DMS79 treated with DMSO at 0.1 percent for 48 hours (cell line): ENCODE measurements at places on chromosomes 1 and 21.

DNA sequence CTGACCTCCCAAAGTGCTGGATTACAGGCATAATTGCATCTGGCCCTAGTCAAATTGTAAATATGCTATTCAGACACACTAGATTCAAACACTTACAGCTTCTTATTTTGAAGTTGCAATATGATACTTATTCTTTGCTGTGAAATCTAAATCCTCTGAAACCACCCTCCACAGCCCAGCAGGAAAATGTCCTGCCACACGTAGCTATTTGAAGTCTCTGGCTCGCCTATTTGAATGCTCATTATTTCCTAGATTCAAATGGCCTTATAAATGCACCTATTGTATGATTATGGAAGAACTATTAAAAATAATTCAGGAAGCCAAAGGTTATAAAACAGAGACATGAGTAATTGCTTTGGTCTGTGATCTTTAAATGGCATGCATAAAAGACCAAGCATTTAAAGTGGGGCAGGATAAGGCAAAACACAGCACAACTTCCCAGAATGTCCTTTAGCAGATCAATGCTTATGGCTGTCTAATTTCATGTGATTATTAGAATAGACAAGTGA lies 26.6 kb upstream of the FBXO28 start:
- no peak for DNase-seq

- no peak for DNase-seq
These were observed 99.7 kb downstream of the NMNAT2 start for GRCh38 chr1:183318433-183318832.

GRCh38 chr1:229007701-229008100 lies 263.2 kb upstream of the RAB4A start:
- no peak for DNase-seq

DNA sequence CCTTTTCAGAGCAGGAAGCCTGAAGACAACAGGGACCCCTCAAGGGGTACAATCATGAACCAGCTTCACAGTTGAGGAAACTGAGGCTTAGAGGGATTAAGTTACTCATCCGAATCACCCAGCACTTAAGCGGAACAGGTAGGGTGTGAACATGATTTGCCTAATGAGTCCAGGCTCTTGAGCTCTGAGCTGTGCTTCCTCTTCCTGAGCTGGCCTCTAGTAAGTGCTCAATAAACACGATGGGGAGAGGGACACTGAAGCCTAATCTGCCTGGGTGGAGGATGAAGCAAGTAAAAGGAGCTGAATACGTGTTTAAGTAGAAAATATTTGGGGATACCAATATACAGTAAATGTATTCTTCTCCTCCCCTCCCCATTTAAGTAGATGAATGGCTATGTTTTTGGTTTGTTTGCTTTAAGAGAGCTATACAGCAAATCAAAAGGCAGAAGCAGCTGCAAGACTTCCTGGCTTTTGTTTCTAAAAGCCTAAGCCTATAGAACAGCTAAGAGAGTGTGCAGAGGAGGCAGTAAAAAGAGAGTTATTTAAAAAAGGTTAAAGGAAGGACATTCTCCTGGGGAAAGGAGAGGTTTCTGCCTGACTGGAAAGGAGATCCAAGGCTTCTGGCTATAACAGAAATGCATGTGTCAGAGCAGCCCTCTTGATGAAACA lies 20.5 kb downstream of the STPG1 start:
- DNase-seq: no peak

GRCh38 chr1:81432654-81433109 lies 368.1 kb upstream of the ADGRL2 start:
- DNase-seq: no peak

- DNase-seq: peak; percentile 27
These were observed 32.1 kb upstream of the EPHX4 start for GRCh38 chr1:91997607-91998195.

- DNase-seq: no peak
These were observed 207.9 kb downstream of the RRAGC start for GRCh38 chr1:38651669-38652068.

GRCh38 chr21:26195708-26196107 lies 25.1 kb upstream of the APP start:
- DNase-seq: no peak

DNA sequence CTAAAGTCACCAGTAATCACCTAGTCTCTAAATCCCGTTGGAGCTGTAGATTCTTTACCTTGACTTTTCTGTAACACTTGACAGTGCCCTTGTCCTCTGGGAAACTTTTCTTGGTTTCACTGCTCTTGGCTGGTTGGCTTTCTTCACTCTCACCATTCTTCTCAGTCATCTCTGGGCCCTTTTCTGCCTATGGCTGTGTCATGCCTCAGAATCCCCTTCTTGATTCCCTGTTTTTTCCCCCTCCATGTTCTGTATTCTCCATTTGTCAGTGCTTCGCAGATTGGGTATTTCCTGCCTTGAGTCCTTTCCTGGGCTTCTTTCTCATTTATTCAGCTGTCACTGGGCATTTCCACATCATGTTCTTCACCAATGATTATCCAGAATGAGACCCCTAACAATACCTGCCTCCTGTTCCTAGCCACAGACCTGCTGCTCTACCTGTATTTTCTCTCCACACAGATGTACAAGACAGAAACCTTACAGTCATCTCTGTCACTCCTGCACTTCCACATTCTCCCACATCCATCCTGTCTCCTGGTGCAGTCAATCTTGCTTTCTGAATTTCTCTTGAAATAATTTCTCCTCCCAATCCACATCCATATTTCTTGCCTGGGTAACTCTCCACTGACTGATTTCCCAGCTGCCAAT lies 14.7 kb downstream of the UCK2 start:
- no peak for DNase-seq

DNA sequence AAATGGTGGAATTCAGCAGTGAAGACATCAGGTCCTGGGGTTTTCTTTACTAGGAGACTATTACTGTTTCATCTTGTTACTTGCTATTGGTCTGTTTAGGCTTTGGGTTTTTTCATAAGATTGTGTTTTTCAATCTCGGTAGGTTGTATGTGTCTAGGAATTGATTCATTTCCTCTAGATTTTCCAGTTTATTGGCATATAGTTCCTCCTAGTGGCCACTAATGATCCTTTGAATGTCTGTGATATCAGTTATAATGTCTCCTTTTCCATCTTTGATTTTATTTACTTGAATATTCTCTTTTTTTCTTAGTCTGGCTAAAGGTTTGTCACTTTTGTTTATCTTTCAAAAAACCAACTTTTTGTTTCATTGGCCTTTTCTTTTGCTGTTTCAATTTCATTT lies 233.0 kb downstream of the RWDD3 start:
- no peak for DNase-seq

GRCh38 chr1:162930532-162930931 lies 69.6 kb upstream of the CCDC190 start:
- DNase-seq: no peak

GRCh38 chr1:71653952-71654351 lies 573.1 kb upstream of the ZRANB2 start:
- no peak for DNase-seq

DNA sequence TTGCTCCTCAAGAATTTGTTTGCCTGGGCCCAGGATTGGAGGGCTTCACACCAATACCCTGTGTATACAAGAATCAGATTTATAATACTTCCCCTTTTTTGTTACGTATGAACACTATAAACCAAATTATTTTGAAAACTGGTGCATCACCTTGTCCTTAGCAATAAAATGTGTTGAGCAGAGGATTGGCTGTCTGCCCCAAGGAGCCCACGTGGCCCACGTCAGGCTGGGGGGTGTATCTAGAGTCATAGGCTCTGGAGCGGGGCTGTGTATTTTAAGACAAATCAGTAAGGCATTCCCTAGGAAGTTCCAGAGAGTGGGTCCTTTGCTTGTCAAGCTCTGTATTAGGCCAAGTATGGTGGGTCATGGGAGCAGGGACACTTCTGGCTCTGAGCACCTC lies 2.0 kb upstream of the ST3GAL3 start:
- DNase-seq: no peak

- peak; percentile 18 for DNase-seq
These were observed 685 bp downstream of the UBAP2L start for GRCh38 chr1:154221278-154222001.

DNA sequence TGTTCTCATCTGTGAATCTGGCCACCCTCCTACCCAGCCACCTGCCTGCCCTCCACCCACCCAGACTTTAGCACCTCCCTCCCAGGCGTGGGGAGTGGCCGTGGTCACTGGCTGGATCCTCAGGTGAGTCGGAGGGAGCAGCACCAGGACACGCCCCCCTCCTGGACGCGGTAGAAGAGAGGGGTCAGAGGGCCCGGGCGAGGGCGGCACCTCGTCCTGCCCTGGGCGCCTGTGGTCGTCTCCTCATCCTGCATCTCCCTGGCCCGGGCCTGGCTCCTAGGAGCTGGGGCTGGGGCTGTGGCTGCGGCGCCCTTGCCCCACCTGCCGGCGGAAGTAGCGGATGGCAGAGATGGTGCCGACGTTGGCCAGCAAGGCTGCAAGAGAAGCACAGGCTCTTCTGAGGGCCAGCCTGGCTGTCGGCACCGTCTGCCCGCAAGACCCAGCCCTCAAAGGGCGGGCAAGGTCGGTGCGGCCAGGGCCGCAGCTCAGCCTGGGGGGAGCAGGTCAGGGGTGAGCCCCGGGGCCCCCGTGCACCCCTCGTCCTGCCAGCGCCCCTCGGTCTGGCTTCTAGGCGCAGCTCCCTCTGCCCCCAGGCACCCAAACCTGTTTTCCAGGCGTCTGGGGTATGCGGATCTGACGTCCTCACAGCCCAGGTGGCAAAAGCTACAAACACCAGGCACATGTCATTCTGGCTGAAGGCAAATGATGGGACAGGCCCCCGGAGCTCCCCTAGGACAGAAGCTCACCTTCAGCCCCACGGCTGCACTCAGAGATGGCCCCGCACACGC lies 5.8 kb downstream of the PERM1 start:
- DNase-seq: peak; percentile 66

GRCh38 chr1:66840929-66841328 lies 39.9 kb upstream of the INSL5 start:
- DNase-seq: no peak

DNA sequence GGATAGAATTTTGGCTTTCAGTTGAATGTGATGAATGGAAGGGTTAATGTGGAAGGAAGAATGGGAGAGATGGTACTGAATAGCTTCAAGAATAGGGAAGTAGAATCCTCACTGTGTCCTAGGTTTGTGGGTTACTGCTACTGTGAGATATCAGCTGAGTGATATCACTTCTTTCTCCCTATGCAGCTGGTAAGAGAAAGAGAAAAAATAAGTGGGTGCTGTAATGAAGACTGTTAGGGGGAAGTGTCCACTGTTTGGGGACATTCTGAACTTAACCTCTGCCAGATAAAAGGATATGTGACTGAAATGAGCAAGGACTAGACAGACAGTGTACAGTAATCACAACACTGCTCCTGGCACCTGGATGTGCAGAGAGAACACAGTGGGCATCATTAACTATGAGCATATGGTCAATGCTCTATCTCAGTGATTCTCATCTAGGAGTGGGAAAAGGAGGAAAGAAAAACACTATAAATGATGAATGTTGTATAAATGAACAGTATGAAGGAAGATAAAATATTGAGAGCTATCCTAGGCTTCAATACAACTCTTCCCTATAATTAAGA lies 25.6 kb upstream of the MOB3C start:
- no peak for DNase-seq

DNA sequence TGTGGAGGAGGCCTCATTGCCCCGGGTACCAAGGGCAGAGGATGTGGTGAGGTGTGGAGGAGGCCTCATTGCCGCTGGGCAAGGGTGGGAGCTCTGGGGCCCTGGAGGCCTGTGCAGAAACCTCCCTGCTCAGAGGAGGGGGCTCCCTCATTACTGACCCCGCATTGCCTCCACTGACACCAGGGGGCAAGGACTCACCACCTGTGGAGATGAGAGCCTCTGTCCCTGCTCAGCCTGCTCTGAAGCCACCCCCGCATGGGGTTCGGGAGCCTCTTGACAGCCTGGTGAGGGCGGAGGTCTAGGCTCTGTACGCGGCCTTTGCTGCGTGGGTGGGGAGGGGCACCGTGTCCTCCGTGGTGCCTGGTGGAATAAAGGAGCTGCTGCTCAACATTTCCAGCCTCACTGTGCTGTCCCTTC lies 95.0 kb upstream of the COL6A1 start:
- DNase-seq: no peak

DNA sequence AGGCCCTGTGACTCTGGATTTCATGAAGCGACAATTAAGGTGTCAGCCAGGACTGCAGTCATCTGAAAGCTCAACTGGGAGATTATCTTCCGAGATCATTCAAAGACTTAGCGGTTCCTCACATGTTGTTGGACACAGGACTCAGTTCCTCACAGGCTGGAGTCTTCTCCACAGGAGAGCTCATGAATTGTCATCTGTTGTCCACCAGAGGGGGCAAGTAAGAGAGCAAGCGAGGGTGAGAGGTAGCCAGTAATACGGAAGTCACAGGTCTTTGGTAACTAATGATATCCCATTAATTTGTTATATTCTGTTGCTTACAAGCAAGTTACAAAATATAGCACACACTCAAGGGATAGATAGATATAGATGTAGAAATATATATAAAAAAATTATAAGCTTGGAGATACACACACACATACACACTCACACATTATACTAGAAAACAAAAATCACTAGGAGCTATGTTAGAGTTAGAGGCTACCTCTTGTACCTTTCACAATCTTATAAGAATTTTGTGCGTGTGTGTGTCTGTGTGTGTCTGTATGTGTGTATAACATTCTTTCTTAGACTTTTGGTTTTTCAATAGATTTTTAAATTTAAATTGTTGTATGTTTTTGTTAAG lies 1695.3 kb downstream of the BRINP3 start:
- no peak for DNase-seq

- no peak for DNase-seq
These were observed 88.1 kb upstream of the C1orf21 start for GRCh38 chr1:184298440-184299405.

DNA sequence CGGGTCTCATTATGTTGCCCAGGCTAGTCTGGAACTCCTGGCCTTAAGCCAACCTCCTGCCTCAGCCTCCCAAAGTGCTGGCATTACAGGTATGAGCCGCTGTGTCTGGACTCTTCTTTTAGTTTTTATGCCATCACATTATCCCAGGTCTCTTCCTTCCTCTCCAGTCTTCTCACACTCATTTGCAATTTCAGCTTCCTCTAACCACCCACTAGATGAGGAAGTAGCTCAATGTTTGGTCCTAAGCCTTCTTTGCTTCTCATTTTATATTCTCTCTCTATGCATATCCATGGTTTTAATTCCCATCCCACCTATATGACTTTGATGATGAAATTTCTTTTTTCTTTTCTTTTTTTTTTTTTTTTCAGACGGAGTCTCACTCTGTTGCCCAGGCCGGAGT lies 3.1 kb upstream of the ZBTB8A start:
- no peak for DNase-seq

DNA sequence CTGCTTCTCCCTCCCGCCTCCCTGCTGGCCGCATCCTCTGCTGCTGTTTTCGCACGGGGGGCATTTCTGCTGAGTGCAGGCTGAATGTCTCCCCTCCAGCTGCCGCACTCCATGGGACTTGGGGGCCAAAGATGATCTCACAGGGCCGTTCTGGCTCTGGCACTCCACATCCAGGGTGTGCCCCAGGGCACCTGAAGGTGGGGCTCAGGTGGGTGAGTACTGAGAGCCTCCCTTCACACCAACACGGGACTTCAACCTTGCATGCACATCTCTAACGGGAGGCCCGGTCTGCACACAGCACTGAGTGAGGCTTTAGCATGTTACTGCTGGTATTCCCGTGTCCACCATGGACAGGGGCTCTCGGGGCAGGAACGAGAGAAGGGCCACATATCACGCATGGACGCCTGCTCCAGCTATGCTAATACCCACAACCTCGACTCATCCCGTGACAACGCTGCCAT lies 88.9 kb downstream of the DMRTB1 start:
- no peak for DNase-seq
